ENCODE measurements at places on chromosomes 5 and 9.

DNA sequence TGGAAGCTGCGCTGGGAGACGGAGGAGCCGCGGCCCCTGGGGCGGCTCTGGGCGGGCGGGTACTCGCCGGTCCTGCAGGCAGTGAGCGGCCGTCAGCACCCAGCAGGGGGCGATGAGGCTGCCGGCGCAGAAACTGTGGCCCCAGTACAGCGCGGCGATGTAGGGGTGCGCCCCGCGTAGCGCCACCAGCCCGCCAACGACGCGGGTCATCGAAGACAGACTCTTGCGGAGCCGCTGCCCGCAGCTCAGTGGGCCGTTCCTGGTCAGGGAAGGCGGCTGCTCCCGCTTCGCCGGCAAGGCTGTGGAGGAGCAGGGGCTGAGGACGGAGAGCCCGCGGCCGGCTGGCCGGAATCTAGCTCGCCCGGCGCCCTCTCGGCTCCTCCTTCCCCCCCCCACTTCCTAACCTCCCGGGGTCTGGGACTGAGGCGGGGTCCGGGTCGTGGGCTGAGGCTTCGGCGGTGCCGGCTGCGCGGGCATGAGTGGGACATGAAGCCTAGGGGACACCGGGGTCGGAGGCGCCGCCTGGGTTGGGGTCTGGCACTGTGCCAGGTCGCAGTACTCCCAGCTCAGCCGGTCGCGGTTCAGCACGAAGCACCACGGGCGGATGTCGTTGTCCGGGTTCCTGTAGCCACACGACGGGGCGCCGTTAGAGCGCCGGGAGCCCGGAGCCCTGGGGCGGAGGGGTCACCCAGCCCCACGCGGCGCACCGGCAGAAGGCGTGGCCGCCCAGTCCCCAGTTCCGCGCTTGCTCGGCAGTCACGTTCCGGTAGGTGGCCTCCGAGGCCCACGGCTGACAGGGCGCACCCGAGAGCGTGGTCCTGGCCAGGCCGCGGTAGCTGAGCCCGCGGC is 3.6 kb upstream of the PFN3 start:
- DNase-seq = no peak

DNA sequence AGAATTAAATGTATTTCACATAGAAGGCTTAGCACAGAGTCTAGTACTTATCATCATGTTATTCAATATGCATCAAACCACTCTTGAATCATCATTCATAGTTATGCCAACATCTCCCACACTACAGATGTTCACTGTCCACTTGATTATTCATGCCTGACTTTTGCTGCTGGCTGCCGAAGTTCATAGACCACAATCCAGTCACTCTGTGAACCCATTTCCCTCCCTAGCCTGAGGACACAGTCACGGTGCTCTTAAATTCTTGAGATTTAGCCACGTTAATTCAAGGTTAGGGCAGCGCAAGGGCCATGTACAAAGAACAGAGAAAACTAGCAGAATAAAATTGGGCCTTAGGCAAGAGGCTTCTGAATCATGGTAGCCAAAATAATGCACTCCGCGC is 32.4 kb downstream of the ABCA1 start:
- no peak for DNase-seq

- DNase-seq = no peak
Observed at GRCh38 chr9:134372581-134373267, 46.5 kb downstream of the RXRA start.

DNA sequence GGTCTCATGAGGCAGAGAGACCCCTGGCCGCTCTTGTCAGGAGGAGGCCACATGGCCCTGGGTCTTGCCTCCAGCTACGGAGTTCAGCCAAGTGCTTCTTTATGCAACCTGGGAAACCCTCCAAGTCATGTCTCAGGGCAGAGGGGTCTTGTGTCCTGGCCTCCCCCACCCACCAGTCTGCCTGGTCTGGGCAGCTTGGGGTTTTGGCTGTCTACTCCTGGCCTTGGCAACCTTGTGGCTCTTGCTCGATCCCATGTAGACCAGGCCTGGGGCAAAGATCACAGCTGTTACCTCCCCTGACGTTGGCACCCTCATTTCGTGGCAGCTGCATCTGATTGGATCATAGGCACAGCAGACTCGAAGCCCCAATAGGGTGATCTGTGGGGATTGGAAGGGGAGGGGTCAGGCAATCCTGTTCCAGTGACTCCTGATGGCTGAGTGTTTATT is 28.4 kb downstream of the JADE2 start:
- DNase-seq = no peak

DNA sequence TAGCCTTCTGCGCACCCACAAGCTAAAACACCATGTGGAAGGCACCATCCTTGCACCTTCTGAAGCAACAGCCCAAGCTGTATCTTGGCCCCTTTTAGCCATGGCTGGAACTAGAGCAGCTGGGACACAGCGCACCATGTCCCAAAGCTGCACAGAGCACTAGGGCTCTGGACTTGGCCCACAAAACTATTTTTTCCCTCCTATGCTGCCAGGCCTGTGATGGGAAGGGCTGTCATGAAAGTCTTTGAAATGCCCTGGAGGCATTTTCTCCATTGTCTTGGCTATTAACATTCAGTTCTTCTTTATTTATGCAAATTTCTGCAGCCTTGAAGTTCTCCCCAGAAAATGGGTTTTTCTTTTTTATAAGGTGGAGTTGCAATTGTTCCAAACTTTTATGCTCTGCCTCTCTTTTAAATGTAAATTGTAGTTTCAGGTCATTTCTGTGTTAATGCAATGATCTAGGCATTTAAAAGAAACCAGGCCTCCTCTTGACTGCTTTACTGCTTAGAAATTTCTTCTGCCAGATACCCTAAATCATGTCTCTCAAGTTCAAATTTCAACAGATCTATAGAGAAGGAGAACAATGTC is 996.3 kb downstream of the TAF11L14 start:
- DNase-seq = no peak

DNA sequence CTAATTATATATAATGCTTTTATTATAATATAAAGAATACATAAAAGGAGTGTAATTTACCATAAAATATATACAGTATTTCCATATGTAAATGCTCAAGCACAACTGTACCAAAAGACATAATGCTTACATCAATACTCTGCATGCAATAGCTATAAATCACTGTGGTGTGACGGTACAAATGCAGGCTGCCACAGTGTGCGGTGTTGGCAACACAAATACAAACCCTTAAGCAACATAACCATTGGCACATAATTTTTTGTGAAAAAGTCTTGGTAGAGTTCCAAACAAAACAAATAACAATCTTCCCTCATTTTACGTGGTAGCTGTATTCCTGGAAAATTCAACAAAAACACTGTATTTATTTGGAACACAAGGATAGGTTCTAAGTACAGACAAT is 1.9 kb upstream of the SHISAL2B start:
- DNase-seq = no peak

DNA sequence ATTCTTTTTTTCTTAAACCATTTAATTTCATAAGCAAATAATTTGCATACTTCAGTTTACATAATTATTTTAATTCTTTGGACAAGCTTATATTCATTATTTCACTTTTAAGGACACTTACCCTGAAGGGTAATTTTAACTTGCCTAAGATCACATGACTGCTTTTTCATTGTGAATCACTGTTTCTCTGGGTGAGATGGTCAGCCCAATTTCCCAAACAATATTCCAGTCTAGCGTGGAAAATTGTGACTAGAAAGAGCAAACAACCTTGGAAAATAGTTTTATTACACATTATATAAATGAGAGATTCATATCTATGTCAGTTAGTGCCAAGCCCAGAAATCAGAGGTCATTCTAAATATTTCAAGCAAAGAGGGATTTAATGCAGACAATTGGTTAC is 21.4 kb upstream of the JAKMIP2 start:
- no peak for DNase-seq

DNA sequence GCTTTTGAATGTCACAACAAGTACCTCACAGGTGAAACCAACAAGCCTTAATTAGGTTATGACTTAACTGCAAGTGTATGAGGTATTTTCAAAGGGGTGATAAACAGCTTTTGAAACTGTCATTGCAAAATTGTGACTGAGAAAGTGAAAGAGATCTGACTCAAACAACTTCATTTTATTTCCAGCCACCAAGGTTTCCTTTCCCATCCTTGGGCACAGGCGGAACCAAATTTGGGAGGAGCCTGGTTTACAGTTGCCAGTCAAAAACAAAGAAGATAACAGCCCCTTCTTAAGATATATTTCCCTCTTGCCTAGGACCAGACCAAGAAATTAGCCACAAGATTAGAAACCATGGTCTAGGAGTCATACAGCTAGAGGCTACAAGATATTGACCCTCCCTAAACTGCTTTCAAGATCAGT is 417.1 kb downstream of the CSNK1G3 start:
- DNase-seq = no peak

DNA sequence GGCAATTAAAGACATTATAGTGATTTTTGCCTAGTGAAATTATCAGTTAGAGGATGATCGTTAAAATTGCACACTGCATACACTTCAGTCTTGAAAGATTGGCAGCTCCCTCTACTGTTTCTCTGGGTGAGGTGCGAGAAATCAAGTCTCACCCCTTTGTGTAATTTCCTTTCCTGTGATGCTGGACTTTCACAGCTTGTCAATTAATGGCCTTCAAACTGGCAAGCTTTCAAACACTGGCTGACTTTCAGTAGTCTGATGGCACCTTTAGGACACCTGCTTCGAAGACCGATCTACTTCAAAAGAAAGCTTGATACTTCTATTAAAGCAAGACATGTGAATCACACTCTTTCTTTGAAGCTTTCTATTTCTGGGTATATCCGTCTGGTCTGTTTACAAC is 706.7 kb upstream of the PTPRD start:
- DNase-seq = no peak

DNA sequence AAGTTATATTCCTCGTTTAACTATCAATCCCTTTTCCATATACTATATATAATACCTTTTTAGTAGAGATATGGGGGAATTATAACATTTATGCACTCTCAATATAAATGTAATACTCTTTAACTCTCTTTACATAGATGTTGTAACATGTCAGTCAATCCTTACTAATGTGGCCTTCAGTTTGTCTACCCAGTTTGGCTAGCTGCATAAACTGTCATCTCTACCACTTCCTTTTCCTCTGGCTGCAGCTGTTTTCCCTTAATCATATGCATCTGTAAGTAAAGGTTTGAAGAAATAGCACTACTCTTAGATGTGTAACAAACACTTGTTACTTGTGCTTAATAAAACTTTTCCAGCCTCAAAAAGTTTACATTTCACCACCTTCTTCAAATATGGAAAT is 13.4 kb downstream of the ABHD17B start:
- no peak for DNase-seq

- DNase-seq = no peak
Observed at GRCh38 chr5:12805165-12805698, 901.0 kb upstream of the CTNND2 start.

- no peak for DNase-seq
Observed at GRCh38 chr9:83013867-83014605, 48.9 kb downstream of the RASEF start.

DNA sequence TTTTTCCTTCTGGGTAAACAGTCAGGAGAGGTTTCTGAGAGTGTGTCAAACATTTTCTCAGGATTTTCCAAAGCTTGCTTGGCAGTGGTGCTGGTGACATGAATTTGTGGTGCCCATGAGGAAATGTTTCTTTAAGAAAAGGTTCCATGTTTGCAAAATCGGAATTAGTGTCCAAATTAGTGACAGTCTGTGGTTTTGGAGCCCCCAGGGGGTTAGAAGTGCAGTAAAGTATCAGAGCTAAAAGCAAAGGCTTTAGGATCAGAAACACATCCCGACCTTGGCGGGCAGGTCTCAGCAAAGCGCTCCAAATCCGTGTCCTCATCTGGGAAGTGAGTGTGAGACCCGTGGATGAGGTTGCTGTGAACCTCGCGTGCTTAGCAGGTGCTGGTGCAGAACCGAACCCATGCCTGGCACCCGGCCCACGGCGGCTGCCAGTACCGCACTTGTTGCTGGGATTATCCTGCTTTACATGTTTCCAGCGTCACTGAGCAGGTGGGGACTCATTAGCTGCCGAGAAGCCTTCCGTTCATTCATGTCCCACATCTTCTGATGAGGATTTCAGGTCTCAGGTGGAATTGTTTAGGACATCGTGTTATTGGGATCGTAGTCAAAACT is 70.8 kb upstream of the COL5A1 start:
- no peak for DNase-seq

DNA sequence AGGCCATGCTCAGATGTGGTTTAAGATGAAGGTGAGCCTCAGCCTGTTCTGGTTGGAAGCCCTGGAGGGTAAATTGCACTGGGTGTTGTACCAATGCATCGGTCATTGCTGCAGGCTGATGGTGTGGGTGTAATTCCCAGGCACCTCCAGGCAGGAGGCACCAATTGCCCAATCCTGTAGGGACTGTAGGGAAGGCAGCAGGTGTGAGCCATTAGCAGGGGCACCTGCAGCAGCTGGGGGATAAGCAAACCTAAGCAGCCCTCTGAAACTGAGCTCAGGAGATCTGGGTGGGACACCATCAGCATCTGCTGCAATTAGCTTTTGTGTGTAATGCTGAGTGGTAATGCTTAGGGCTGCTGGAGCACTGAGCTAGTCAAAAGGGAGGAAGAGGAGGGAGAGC is 190.1 kb upstream of the TBC1D2 start:
- no peak for DNase-seq

- no peak for DNase-seq
Observed at GRCh38 chr5:22926574-22926973, 73.4 kb upstream of the CDH12 start.

GRCh38 chr5:133383580-133383939 is 228.8 kb downstream of the FSTL4 start:
- no peak for DNase-seq

- no peak for DNase-seq
Observed at GRCh38 chr9:72203205-72203803, 54.1 kb downstream of the GDA start.

DNA sequence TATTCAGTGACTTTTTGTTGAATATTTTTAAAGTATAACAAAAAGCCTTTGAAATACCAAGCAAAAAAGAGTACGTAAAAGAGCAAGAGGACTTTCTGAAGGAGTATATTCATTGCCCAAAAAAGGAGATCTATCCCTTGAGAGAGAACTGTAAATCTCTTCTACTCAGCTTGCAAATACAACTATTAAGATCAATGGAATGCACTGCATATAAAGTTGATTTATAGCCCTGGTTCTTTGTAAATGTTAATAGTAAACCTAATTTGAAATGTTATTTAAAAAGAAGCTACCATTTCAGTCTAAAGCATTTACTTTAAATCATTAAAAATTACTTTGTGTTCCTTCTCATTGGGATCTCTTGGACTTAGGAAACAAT is 168.1 kb downstream of the PDE4D start:
- no peak for DNase-seq

- no peak for DNase-seq
Observed at GRCh38 chr9:2837915-2838314, 6.0 kb downstream of the PUM3 start.

DNA sequence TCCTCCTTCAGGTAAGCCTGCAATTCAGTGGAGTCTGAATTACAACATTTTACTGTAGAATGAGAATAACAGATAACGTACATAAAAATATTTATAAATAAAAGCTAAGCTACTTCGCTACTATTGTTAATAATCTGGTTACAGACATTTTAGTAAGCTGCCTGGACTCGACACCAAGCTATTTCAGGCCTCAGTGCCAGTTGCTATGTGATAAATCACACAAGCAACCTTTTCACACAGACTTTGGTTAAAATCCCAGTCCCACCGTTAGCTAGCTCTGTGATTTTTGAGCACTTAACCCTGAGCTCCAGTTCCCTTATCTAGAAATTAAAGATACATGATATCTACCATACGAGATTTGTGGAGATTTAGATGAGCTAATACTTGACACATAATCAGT is 99.9 kb downstream of the RFK start:
- DNase-seq = no peak

- no peak for DNase-seq
Observed at GRCh38 chr5:19125956-19126713, 861.9 kb downstream of the CDH18 start.

Measured in esophagus squamous epithelium (tissue), 5 donors.